Esophagus squamous epithelium (tissue), 5 donors: ENCODE measurements at places on chromosomes 12 and 14.

GRCh38 chr12:121376754-121377697, 22.9 kb upstream of the RNF34 start:
- DNase-seq, result no peak

DNA sequence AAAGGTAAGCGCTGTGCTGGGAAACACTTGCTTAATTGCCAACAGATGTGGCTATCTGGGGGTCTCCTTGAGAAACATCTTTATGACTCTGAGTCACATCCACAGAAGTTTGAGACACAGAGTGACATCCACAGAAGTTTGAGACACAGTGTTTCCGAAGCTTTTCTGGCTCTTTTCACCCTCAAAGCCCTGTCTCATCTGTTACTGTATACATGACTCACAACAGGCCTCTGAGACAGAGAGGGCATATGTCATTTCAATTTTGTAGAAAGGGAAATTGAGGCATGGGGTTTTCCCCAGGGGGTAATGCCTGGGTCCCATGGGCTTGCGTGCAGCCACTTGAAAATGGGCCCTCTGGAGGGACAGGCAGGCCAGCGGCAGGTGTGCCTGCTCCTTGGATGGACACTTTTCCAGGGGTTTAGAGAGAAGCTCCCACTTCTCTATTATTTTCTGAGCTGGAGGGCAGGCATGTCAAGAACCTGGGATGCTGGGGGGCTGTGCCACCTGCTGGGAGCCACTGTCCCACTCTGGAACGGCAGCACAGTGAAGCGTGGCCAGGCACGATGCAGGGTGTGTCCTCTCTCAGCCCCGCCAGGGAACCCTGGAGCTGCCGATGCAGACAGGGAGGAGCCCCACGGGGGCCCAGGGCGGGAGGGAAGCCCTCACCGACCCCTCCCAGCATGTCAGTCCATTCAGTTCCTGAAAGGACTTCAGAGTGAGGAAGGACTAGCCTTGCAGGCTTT, 111.3 kb upstream of the FKBP4 start:
- DNase-seq, result no peak

DNA sequence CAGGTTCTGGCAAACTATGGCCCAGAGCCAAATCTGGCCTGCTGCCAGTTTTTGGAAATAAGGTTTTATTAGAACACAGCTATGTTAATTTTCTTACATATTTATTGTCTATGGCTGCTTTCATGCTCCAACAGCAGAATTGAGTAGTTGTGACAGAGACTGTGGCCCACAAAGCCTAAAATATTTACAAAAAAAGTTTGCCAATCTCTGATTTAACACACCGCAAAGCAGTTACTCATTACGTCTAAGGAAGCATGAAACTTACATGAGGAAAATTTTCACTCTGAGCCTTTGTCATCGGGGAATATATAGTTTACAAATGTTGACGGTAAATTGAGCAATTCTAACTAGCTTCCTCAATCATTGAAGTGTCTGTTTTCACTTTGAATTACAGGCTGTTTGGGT, 96.5 kb downstream of the UNC79 start:
- DNase-seq, result no peak

GRCh38 chr14:31668348-31668747, 107.1 kb downstream of the NUBPL start:
- no peak for DNase-seq

DNA sequence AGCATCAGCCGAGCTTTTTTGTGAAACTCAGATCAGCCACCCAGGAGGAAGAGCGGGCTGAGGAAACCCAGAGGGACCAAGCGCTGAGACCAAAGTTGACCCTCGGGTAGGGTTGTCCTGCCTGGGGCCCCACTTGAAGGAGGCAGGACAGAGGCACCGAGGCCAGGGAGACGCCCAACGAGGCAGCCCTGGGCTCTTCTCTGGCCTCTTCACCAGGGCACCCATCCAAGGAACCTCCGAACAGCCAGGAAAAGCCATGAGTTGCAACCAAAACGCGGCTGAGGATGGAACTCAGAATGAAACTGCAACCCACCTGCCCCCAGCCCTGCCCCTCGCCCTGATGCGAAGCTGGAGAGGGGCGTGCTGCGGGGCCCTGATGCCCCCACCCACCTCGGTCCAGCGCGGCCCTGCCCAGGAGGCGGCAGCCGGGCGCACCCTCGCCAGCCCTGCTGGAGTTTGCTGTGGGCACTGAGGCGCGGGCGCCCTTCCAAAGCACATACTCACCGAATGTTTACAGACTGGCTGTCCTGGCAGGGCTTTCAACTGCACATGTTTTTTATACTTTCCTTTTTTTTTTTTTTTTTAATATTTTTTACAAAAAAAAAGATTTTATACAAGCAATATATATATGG, 41.9 kb downstream of the JDP2 start:
- no peak for DNase-seq

DNA sequence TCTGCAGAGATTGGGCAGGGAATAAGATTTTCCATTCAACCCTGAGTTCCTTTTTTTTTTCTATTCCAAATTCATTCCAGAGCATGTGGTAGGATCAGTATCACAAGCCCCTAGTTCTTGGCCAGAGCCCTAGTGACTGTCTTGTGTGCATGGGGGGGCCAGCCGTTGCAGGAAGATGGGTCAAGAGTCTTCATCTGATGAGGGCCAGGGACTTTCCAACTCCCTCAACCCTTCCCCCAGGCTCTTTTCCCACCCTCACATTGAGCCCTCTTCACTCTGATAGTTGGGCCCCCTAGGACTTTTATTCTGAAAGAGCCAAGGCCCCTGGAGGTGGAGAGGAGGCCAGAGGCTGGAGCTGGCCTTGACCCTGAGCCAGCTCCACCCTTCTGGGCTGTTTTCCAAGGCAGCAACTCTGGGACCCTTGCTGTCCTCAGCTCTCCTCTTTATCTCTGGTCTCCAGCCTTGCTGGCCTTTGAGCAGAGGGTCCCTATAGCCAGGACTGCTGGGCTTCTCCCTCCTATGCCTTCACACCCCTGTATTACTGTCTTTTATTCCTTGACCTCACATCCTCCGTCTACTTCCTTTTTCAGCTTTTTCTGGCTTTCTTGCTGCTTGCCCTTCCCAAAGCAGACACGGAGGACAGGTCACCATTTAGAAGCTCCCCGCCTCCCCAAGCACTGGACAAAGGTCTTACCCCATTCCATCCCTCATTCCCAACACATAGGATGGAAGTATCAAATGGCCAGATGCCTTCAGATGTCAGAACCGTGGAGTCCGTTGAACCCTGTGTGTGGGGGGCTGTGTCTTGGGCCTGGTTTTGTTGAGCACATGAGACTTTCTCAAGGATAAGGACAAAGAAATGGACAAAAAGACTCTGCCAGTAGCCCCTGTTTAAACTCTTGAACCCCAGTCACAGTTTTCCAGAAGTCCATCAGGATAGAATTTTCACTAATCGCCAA, 5.6 kb downstream of the RBP5 start:
- DNase-seq, result no peak

- no peak for DNase-seq
These were observed 1103.6 kb downstream of the BCL11B start for GRCh38 chr14:98168211-98168985.

DNA sequence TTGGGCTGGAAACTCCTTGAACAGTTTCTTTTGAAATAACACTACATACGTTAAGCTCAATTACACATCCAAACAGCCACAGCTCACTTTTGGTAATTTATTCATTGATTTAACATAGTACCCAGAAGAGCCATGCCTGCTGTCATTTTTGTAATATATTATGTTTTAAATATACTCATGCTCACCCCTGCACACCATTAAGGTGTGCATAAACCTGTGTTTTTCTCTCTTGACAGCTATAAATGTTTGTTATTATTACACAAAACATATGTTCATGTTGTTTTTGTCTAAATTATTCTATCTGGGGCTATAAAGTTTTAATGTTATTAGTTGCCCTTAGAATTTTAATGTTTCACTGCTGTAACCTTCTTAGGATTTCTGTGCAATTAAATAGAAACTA, 296.1 kb downstream of the AKAP6 start:
- DNase-seq, result no peak

- no peak for DNase-seq
These were observed 20.9 kb upstream of the NUDT14 start for GRCh38 chr14:105201925-105202513.

- no peak for DNase-seq
These were observed 413.4 kb upstream of the USP15 start for GRCh38 chr12:61846765-61847164.

DNA sequence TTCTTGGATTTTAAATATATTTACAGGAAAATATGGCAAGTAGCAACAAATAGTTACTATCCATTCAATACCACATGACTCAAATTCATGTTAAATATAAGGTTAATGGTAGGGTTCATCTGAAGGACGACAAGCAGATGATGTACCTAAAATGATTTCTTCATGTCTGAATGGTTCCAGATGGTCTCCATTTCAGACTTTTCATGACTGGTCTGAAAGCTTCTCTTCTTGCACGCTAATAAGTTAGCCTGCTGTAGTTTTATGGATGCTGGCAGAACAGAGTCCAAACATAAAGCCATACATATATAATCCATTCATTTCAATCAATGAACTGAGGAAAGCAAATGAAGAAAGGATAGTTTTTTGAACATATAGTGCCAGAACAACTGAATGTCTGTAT, 257.0 kb upstream of the MGAT4C start:
- DNase-seq, result no peak

GRCh38 chr14:77339407-77339806, 18.6 kb downstream of the GSTZ1 start:
- no peak for DNase-seq

GRCh38 chr14:52269100-52269499, 1.6 kb downstream of the PTGDR start:
- no peak for DNase-seq

DNA sequence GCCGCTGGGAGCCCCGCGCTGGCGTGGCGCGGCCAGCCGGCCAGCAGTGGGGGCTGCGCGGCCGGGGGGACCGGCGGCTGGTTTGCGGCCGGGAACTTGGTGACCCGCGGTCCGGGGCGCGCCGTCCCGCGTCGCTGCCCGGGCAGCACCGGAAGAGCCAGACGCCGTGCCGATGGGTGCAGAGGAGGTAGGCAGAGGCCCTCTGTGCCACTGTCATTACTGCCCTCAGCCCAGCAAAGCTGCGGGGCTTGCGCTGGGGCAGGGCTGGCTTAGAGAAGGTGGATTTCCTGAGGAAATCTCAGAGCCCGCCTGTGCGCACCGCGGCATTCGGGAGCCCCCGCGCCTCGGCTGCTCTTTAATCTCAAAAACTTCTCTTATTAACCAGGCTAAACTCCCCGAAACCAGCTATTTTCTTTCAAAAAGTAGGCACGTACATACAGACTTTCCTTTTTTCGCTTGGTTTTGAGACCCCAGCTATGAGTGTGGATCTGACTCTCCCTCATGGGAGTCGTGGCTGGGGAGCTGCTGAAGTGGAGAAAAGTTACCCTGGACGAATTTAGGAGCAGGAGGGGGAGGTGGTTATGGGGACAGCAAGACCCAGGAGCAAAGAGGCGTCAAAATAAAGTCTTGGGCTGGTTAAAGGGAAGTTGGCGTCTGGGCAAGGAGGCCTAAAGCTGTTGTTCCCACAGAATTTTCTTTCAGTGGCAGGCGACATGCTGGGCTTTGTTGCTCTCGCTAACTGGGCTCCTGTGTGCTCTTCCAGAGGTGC, 802 bp downstream of the SUSD6 start:
- no peak for DNase-seq

DNA sequence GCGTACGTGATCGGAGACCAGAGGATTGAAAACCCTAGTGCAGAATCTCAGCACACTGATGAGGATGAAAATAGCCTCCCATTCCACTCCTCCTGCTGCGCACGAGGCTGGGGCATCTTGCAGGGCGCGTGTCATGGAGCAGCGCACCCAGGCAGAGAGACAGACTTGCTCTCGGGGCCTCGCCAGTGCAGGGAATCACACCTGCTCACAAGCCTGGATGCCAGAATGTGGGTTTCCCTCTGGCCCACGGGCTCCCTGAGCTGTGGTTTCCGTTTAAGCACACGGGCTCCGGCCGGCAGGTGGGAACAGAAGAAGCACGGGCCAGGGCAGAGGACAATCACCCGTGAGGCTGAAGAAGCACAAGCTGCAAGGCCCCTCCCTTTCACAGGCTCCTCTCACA, 2.0 kb downstream of the FGF6 start:
- no peak for DNase-seq

DNA sequence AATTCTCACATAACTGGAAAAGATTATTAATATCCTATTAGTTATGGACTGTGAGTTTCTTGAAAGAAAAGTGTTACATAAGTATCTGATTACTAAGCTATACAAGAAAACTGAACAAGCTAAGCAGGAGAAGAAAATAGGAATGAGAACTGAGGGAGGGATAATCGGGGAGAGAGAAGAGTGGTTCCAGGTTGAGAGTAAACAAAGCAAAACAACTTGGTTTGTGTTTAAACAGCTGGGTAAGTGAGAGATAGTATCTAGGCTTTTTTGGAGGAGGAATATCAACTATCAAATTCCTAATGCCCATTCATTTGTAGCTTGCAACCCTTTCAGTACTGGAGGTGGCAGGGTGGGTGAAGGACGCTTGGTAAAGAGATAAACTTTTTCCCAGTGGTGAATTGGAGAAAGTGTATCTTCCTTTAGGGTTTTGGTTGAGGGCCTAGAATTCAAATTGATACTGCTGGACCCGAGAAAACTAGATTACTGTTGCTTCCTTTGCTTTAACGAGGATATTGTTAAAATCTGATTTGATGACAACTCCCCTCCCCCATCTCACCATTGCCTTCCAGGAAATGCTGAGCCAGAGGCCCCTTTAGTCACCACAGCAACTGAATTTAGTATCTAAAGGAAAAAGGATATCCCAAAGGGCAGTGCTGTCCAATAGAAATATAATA, 2.0 kb upstream of the SLC2A3 start:
- DNase-seq, result no peak

- peak; percentile 28 for DNase-seq
These were observed 29.3 kb downstream of the SLC7A8 start for GRCh38 chr14:23153851-23154796.

DNA sequence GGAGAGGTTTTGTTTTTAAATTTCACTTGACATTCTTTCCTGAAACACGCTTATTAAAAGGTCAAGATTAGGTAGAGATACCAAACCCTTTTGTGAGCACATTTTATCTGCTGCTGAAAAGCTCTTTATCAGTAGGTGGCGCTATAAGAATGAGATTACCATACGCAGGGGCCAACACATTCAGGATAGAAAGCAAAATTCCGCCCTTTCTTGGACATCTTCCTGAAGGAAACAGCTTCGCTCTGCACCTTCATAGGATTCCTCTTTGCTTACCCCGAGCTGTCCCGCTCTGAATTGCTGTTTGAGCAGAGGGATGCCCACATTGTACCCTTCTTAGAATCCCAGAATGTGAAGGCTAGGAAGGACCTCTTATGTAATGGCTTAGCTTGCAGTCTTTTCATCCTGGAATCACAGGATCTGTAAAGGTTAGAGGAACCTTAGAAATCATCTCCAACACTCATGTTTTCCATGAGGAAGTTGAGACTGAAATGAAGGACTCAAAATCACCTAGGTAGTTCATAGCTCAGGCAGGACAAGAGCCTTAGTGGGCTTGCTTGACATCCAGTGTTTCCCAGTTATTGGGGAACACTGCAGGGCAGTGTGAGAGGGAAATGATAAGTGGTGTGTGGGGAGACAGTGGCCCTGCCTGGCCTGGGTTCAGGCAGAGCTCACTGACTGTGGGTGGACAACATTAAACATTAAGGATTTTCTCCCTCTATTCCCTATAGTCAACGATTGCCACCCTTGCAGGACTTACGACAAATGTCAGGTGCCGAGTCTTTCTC, 38.7 kb upstream of the CRY1 start:
- no peak for DNase-seq

GRCh38 chr14:91078095-91078737, 17.8 kb upstream of the RPS6KA5 start:
- no peak for DNase-seq
